Activated T-helper 1 cell treated with Interleukin-2 at 50 U/mL for 16 hours (primary cell): ENCODE measurements at places on chromosomes 12 and 14.

- DNase-seq: no peak
These were observed 8.0 kb downstream of the YY1 start for GRCh38 chr14:100246809-100247428.

GRCh38 chr12:113802966-113803758 lies 163.0 kb downstream of the RBM19 start:
- no peak for DNase-seq

DNA sequence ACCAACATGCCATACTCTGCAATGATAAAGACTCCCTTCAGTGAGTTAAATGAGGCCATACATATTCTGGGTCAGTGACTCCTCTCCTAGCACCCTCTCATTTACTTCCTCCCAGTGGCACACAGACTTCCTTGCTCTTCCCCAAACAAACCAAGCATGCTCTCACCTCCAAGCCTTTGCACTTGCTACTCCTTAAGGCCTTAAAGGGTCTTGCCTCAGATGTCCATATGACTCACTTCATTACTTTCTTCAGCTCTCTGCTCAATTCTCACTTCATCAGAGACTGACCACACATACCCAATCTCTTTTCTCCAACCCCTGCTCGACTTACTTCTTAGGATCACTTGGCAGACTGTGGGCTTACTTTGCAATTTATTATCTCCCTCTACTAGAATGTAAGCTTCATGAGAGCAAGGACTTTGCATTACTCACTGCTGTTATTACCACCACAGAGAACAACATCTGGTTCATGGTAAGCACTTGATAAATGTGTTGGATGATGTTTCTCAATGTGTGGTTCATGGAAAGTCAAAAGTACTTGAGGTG lies 22.8 kb downstream of the DDX24 start:
- no peak for DNase-seq

DNA sequence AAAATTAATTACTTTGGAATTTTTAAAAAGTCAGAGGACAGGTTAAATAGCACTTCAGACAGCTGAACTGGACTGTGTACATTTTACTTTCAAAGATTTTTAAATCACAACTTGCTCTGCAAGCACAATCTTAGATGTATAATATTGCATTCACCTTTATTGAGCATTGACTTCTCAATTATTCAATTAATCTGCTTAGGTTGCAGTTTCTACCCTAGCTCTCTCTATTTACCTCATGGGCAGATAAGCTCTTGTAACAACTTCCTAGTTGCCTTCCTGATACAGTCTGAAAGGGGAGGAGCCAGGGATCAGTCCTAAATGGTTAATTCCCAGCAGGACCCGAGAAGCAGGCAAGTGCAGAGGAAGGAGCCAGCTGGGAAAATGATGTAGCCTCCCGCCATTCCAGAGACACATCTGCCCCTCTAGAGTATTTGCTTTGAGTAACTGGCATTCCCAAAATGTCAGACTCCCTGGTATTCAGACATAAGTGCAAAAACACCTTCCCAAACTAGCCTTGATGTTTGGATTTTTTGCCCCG lies 302.8 kb downstream of the GALC start:
- DNase-seq: no peak

GRCh38 chr12:47549258-47549657 lies 156.6 kb downstream of the RPAP3 start:
- no peak for DNase-seq

GRCh38 chr12:67026487-67027246 lies 242.5 kb upstream of the CAND1 start:
- no peak for DNase-seq

GRCh38 chr14:37972941-37973887 lies 234.5 kb upstream of the SSTR1 start:
- no peak for DNase-seq

- no peak for DNase-seq
These were observed 468.7 kb downstream of the NOVA1 start for GRCh38 chr14:26128931-26129671.
